Activated CD4-positive, alpha-beta T cell treated with anti-CD3 and anti-CD28 coated beads, Interleukin-2, amount 50 U/mL, for 1 hour (primary cell): ENCODE measurements at places on chromosomes 4 and X.

GRCh38 chr4:22442956-22443355, 72.9 kb downstream of the ADGRA3 start:
- no peak for DNase-seq

GRCh38 chr4:4668355-4669210, 126.7 kb upstream of the STX18 start:
- DNase-seq, result no peak

DNA sequence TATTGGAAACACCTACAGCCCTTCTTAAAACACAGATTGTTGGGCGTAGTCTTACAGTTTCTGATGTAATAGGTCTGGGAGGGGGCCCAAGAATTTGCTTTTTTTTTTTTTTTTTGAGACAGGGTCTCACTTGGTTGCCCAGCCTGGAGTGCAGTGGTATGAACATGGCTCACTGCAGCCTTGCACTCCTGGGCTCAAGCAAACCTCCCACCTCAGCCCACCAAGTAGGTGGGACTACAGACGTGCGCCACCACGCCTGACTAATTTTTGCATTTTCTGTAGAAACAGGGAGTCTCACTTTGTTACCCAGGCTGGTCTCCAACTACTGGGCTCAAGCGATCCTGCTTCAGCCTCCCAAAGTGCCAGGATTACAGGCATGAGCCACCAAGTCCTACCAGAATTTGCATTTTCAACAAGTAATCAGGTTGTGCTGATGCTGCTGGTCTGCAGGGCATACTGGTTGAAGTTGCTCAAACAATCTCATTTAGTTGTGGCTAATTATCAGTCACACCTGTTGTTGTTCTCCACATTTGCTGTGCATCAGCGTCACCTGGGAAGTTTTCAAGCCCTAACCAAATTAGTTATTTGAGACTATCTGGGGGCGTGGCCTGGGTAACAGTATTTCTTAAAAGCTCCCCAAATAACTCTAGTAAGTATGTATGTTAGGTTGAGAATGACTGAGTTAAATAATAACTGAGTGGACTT, 14.0 kb downstream of the TMEM154 start:
- no peak for DNase-seq

GRCh38 chr4:101475246-101475645, 127.9 kb upstream of the PPP3CA start:
- no peak for DNase-seq

DNA sequence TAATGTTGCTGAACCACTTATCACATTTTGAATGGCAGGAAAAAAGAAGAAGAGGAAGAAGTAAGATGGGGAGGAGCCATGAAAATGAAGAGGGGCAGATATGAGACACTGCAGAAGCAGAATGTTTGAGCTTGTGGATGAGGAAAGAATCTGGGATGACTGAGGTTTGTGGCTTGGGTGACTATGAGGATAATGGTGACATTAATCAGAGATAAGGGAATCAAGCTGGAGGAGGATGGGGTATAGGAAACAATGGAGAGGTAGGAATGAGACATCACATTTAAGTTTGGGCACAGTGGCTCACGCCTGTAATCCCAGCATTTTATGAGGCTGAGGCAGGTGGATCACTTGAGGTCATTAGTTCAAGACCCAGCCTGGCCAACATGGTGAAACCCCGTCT, 19.1 kb upstream of the PHF8 start:
- no peak for DNase-seq

- no peak for DNase-seq
These were observed 14.4 kb downstream of the GEMIN8 start for GRCh38 chrX:14015294-14015693.

DNA sequence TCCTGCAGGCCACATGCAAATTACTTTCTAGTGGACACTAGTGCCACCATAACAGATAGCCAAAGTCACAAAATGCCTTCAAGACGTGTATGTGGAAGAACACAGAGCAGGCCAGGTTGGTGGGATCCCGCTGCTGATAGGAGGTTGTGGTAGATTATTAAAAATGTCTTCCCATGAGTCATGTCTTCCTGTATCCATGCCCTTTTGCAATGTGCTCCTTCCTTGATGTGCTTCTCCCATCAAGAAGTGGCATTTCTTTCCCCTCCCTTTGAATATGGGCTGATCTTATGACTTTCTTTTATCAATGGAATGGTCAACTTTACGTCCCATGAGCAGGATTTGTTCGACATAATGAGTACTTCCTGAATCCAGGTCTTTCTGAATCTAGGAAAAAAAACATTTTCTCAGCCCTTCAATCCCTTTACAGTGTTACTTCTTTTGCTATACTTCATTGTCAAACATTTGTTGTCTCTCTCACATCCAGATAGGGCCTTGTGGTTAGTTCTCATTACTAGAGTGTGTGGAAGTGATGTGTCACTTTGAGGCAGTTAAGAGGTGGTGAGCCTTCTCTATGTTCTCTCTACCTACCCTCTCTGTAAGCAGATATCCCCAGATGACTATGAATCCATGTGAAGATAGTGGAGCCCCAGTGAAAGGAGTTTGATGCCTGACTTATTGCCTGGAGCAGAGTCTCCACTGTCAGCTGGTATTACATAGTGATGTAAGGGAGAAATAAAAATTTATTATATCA, 519.2 kb upstream of the DIPK2B start:
- no peak for DNase-seq

DNA sequence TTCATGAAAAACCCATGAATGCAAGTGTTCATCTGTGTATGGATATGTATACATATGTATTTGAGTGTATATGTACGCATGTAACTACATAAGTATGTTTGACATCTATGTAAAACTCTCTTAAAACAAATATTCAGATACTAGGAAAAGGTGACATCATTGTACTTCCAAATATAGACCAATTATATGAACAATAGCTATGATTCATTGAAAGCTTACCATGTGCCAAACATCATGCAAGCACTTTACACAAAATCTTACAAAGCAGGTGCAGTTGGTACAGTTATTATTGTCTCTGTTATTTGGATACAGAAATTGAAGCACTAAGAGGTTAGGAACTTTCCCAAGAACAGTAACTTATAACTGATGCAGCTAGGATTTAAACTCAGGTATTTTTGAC, 21.4 kb downstream of the MAGEB17 start:
- no peak for DNase-seq

GRCh38 chr4:55170462-55170861, 45.1 kb upstream of the KDR start:
- no peak for DNase-seq

GRCh38 chrX:116379854-116380253, 56.6 kb upstream of the SLC6A14 start:
- no peak for DNase-seq

GRCh38 chrX:115906276-115906675, 264.3 kb upstream of the AGTR2 start:
- no peak for DNase-seq

DNA sequence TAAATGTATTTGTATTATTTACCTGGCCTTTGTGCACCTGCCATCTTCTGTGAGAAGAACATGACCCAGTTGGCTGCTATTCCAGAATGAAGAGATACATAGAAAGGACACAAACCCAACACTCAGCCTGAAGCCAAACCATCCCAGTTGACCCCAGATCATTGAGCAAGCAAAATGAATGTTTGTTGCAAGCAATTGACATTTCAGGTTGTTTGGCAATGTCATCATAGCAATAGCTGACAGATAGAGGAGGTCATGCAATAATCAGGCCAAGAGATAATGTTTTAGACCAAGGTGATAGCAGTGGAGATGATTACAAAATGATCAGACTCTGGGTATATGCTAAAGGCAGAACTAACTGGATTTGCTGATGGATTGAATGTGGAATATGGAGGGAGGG, 71.2 kb upstream of the TMEM164 start:
- DNase-seq, result no peak

DNA sequence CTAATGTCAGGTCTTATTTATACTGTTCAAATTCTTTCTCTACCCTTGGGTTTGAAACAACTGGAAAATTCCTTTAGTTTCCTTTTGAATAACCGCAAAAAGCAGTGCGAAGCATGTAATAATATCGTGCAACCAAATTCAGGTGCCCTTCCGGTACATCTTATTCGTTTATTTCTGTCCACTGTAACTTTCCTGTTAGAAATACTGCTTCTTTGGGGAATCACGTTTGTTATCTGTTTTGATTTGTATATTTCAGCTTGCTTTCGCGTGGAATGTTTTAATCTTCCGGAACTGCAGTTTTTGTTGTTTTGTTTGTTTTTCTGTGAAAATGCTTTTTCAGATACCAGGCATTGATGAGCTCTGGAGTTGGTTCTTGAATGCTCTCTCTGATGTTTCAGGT, 85.7 kb upstream of the HPRT1 start:
- DNase-seq, result no peak

GRCh38 chr4:87530868-87531267, 1.7 kb upstream of the SPARCL1 start:
- DNase-seq, result no peak

DNA sequence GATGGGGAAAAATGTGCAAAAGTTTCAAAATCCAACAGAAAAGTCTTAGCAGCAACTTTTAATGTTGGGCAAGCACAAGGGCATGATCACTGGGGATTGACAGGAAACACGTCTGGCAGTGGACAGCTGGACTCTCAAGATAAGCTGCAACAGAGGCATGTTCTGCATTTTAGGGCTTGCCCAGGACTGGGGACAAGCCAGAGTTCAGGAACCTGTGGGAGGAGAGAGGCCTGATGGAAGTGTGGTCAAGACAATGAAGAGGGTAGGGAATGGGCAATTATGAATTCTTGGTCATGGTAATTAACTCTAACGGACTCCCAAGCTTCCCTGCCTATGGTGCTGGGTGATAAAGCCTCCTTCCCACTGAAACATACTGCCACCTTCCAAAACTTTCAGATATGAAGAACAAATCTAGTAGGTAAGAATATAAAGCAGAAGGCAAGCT, 48.4 kb downstream of the ANXA3 start:
- DNase-seq, result no peak

DNA sequence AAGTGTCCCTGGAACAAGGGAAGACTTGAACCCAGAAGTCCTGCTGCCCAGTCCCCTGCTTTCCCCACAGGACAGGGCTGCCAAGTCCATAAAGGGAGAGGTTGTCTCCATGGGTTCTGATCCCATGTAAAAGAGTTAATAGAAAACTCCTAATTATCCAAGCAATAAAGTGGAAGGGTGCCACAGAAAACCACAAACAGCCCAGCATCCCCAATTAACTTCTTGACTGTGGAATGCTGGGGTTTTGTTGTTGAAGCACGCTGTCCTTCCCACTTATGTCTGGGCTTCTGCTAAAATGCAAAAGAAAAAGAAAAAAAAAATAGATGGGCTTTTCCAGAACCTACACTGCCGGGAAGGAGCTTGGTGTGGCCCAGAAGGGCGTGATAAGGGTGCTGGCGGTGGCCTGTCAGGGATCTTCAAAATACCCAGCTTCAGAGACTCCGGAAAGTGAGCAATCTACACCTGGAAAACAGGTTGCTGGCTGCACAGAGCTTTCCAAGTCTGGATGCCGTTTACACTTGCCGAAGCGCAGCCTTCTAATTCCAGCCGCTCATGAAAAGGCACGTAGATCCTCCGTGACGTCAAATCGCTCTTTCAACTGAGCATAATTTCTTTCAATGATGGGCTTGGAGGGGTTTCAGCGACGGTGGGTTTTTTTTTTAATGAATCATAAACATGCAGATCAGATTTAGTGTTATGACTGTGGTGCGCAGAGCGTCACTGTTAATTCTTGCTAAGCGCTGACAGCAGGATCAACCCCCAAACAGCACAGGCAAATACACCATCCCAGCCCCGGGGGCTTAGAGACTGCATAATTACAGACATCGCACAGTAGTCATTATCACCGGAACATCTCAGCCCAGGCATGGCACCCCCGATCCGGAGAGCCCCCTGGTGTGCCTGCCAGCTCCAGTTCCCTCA, 197.6 kb downstream of the BCOR start:
- no peak for DNase-seq

DNA sequence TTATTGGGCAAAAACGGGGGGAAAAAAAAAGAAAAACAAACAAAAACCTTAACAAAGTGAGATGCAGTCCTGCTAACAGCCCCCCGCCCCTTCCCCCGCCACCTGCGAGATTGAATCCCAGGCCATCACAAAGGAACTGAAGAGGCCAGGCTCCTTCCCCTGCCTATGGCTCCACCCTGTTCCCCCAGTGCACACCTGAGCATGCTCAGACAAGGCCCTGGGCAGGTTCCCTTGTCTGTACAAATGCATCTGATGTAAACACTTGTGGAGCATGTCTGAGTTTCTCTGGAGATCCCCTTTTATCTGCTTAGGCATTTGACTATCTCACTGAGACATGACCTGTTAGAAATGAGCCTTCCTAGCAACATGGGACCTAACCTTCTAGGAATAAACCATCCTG, 983.7 kb upstream of the PABPC4L start:
- no peak for DNase-seq

- DNase-seq, result no peak
These were observed 137.8 kb downstream of the GUCY2F start for GRCh38 chrX:109344101-109344500.

DNA sequence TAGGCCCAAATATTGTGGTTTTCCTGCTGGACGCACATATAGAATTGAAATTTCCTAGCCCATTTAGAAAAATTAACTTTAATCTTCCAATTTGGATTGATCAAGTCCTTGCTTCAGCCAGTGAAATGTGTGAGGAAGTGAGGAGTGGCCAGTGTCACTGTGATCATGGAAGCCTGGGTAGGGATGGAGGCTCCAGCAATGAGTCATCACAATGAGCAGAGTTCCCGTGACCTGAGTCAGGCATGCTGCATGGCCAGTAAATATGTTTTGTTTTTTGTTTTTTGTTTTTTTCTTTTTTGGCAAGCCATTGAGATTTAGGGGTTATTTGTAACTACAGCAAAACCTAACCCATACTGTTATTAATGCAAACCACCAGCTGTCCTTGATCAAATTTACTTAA, 52.1 kb downstream of the IDS start:
- no peak for DNase-seq

DNA sequence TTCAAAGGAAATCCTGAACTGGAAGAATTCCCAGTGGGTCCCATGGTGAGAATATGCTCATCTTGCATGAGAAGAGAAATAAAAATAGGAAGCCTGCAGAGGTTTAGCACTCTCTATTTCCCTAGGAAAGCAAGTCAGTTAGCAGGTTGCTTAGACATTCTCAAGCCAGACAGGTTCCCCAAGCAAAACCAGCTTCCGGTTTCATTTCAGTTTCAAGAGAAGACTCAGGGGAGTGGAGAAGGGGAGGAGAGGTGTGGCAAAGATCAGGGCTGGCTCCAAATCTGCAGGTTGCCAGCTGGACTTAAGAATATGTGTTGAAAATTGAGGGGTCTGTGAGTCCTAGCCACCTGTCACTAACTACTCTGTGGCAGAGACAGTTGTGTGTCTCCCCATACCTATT, 107.5 kb downstream of the CLNK start:
- no peak for DNase-seq

DNA sequence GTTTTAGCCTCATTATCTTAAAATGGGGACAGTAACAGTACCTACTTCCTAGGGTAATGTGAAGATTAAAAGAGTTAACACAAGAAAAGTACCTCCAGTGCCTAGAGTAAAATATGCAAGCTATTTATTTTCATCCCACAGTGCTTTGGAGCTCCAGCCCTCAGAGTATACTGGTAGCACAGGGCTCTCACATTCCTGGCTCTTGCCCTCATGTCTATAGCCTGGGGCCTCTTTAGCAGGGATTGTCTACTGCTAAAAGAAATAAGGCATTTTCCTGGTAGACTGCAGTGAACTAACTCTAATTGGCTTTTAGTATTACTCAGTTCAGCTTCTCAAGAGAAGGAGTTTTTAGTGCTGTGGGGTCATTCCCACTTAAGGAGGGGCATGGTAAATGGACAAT, 60.8 kb downstream of the RRAGB start:
- DNase-seq, result no peak
